Dorsolateral prefrontal cortex (tissue), 122 donors: ENCODE measurements at places on chromosomes 7 and 10. TPM values are rescaled to one million over a fixed set of nuclear protein-coding genes. Genes with fewer than 3 reads are reported as not detected.

- DNase-seq: no peak
Observed at GRCh38 chr7:37366445-37366844, 82.2 kb downstream of the ELMO1 start.

DNA sequence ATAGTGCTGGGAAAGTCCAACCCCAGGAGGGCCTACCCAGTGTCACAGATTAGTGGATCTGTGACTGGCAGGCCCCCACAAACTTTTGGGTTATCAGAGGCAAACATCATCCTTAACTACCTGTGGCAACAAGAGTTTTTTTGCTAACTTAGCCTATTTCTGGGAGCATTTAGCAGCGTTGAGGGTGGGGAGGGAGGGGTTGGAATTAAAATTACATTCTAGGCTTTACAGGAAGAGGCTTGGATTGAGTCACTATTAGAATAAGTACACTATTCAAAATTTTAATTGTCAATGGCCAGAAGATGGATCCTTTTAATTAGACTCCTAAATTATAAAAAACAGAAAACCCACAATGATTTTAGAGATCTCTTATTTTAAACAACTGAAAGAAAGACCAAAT lies 267.9 kb upstream of the NPSR1 start:
- DNase-seq: no peak

GRCh38 chr7:114508086-114508485 lies 93.5 kb downstream of the FOXP2 start:
- no peak for DNase-seq

DNA sequence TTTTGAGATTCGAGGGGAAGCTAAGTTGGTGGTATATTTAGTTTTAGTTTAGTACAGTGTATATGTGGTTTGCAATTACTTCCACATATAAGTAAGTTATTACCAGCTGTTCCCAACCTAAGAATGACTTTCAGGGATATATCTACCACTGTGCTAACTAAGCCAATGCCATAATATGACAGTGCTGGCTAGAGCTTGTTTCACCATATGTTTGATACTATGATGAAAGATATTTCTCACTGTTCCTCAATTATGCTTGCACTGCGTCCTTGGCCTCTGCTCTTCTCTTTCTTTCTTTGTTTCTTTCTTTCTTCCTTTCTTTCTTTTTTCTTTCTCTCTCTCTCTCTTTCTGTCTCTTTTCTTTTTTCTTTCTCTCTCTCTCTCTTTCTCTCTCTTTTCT lies 113.8 kb upstream of the SKAP2 start:
- no peak for DNase-seq

GRCh38 chr10:124026589-124026939 lies 66.8 kb downstream of the CHST15 start:
- DNase-seq: no peak

DNA sequence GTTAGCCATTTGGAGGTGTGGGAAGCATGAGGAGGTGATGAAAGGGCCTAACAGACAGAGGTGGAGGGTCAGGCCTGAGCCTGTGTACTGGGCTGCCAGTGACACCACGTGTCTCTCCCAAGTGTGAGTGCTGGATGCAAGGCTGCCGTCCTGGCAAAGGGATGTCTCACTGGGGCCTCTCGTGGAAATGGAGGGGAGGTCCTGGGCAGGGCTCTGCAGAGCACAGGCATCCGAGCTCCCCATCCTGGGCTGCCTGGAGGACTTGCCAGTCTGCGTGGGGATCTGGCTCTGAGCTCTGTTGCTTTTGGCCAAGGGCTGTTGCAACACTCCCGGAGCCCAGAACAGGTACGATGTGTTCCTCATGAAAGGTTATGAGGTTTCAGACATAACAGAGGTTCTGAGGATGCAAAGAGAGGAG lies 77.3 kb downstream of the GRK5 start:
- DNase-seq: no peak

GRCh38 chr10:33238643-33239042 lies 95.8 kb downstream of the NRP1 start:
- no peak for DNase-seq

DNA sequence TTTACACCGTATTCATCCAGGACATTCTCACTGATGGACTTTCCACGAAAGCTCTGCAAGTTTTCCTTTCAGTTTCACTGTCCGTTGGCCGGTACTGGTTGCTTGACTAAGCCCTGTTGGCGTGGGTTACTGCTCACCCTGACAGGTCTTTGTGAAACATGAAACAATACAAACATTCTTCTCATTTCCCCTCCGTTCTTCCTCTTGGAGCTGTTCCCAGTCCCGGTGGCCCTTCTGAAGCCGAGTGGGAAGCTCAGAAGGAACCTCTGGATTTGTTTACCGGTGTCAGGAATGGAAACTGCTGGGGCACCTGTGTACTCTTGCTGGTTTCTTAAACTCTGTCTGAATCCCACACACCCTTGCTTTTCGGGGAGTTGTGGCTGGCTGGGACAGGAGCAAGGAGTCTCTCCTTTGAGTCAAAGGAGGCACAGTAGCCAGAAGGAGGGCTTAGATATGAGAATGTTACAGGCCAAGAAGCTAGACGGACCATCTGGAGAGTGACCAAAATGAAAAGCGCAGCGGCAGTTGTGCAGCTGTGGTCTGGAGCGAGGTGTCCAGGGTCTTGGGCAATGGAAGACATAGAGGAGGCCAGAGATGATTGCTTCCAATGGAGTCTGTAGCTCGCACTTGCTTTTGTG lies 45.7 kb downstream of the LYZL2 start:
- no peak for DNase-seq

The GOLGA7B gene
- total RNA-seq: 42.8 TPM

The NEURL1 gene
- 76.2 TPM for total RNA-seq

The MACROH2A2 gene
- total RNA-seq: 7.9 TPM

The AKR1C8 gene
- not detected for total RNA-seq
